ENCODE measurements at places on chromosomes 3 and 15. TPM values are rescaled to one million over a fixed set of nuclear protein-coding genes. Genes with fewer than 3 reads are reported as not detected.

Gene AHSG
- not detected for total RNA-seq

Gene KPNA4
- 33.1 TPM for total RNA-seq

Gene RNF7
- 67.9 TPM for total RNA-seq

Gene NR1I2
- not detected for total RNA-seq

Gene GASK1A
- 15.1 TPM for total RNA-seq

Gene KCNAB1
- total RNA-seq, result 4.2 TPM

Gene CYP11A1
- total RNA-seq, result 1.3 TPM

Gene LEO1
- total RNA-seq, result 19.6 TPM

Measured in omental fat pad (tissue), 4 donors.